GM12865 (cell line): ENCODE measurements at places on chromosomes 1 and 21.

DNA sequence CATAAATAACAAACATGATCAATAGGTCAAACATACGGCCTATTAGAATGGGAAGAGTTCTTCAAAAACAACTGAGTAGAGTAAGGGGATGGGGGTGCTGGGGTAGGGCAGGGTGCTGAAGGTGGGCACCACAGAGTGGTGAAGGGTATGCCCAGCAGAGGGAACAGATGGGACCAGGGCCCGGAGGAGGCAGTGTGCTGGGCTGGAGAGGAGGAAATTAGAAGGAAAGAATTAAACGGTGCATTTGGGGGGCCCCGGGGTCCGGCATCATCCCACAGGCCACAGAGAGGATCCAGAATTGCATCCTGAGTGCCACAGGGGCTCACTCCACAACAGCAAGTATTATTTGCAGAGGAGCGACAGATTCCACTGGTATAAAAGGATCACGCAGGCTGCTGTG, 94.5 kb downstream of the GLIS1 start:
- DNase-seq: no peak

DNA sequence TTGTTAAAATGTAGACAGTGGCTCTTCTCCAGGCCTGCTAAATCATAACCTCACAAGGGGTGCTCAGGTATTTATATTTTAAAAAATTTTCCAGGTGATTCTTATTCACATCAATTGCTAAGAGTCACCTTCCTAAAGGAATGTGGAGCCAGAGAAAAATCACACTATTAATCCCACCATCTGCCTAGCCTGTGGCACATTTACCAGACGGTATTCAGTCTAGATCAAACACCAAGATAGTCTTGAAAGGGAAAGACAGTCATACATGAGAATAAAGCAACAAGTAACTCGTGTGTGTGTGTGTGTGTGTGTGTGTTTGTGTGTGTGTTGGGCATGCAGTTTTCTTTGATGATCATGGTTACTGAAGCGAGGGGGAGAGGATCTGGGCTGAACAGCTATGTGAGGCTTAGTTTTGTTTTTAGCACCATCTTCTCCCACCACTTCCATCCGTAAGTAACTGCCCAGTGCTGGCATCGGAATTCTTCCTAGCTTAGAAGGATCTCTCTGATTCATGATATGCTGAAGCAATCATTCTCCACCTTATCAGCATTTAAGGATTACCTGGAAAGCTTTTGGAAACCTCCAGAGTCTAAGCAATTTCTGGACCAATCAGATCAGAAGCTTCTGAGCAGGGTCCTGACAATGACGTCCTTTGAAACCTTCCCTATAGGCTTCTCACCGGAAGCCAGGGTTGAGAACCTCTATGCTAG, 2.4 kb upstream of the DPT start:
- no peak for DNase-seq

GRCh38 chr1:204150702-204151551, 917 bp downstream of the ETNK2 start:
- no peak for DNase-seq

- DNase-seq: no peak
These were observed at the start of gene HMGB4 for GRCh38 chr1:33863779-33864178. Gene HMGB4, plus strand, starts transcription at chr1:33864079. Its CDS starts 113 bp downstream, at chr1:33864192.

DNA sequence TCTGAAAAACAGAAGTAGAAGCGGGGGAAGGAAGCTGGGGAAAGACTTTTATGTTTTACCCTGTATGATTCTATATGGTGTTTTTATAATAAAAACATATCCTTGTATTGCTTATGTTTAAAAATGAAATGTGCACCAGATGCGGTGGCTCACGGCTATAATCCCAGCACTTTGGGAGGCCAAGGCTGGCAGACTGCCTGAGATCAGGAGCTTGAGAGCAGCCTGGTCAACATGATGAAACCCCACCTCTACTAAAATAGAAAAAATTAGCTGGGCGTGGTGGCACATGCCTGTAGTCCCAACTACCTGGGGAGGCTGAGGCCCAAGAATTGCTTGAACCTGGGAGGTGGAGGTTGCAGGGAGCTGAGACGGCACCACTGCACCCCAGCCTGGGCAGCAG, 155.4 kb downstream of the SMYD3 start:
- DNase-seq: no peak

- no peak for DNase-seq
These were observed 10.7 kb upstream of the NPHP4 start for GRCh38 chr1:6002714-6003501.

DNA sequence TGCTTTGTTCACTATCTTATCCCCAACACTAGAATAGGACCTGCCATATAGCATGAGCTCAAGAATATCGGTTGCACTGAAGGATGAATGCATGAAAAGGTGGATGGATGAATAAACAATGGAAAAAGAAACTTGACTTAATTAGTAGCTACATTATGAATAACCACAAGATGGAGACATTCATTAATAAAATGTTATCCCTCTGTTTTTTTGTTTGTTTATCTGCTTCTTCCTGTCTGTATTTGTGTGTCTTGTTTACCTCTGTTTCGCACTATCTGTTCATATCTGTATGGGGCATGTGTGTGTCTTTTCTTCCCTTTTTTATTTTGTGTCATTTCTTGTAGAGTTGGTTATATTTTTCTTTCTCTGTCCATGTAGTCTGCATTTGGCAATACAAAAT, 1.1 kb upstream of the OR14I1 start:
- DNase-seq: no peak

DNA sequence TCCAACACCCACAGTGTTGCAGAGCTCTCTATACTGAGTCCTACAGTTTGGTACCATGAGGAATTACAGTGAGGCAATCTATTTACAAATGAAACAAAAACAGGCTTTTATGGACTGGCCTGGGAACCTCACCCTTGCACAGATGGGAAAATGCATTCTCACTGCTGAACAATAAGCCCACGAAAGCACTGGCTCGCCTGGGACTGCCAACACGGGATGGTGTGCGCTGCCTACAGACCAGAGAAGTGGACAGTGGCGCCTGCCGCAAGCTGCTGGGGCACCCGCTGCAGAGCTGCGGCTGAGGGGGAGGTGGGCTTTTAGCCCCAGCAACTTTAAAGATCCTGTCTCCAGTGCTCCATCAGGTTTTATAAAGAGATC, 28.5 kb upstream of the ABCG1 start:
- no peak for DNase-seq

GRCh38 chr1:226657895-226658545, 81.1 kb downstream of the ITPKB start:
- DNase-seq: no peak

- no peak for DNase-seq
These were observed 19.7 kb upstream of the RGS7 start for GRCh38 chr1:241376701-241377100.

DNA sequence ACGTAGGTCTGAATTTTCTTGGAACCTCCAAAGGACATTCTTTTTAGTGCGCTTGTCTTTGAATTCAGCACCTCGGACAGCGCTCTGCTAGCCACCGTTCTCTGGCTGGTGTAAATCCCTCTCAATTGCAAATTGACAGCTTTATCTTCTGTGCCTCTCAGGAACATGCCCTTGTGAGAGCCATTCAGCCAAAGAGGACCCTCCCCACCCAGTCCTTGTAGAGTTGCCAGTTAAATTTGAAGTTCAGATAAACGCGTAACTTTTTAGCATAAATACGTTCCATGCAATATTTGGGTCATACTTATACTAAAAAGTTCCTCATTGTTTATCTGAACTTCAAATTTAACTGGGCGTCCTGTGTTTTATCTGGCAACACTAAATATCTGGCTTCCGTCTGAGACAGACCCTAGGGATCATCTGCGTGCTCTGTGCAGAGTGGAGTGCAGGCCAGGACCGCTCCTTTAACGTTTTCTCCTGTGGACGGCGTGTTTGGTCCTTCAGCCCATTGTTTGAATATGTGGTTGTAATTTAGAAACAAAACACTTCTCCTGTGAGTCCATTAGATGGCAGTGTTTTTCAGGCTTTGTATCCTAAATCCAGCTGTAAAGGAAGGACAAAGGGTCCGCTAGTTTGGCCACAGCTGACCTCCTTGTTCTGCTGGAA, 7.0 kb downstream of the KCNAB2 start:
- peak; percentile 33 for DNase-seq

- no peak for DNase-seq
These were observed 60.3 kb upstream of the RGS7 start for GRCh38 chr1:241417258-241417657.

DNA sequence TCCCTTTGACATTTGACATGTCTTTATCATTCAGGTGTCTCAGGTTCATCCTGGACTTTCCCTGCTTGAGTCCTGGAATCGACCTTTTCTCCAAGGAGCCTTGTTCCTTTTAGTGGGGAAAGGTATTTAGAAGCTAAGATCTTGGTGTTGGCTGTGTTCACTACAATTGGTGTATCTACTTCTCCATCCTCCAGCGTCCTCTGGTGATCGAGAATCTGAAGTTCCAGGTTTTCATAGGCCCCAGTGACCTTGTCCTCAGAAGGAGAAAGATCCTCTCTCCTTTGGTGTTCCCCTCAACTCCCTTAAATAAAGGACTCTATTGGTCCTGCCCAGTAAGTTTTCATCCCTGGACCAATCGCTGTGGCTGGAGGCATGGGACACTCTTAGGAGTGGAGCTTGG, 22.1 kb downstream of the MROH7 start:
- DNase-seq: no peak

- no peak for DNase-seq
These were observed 4.4 kb upstream of the IGSF3 start for GRCh38 chr1:116671912-116672311.

- peak; percentile 30 for DNase-seq
These were observed 100.5 kb upstream of the NEK7 start for GRCh38 chr1:198056255-198056654.

- peak; percentile 9 for DNase-seq
These were observed 39.7 kb upstream of the EXO1 start for GRCh38 chr1:241808265-241808664.

GRCh38 chr1:55695552-55695951, 480.4 kb upstream of the USP24 start:
- DNase-seq: no peak

DNA sequence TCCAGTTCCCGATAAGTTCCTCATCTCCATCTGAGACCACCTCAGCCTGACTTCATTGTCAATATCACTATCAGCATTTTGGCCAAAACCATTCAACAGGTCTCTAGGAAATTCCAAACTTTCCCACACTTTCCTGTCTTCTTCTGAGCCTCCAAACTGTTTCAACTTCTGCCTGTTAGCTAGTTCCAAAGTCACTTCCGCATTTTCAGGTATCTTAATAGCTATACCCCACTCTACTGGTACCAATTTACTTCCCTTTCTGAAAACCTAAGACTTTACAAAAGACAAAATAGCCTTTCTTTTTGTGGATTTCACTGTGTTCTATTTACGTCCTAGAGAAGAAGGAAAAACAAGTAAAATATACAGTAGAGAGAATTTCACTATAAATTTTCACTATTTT, 147.0 kb upstream of the FMN2 start:
- DNase-seq: no peak

DNA sequence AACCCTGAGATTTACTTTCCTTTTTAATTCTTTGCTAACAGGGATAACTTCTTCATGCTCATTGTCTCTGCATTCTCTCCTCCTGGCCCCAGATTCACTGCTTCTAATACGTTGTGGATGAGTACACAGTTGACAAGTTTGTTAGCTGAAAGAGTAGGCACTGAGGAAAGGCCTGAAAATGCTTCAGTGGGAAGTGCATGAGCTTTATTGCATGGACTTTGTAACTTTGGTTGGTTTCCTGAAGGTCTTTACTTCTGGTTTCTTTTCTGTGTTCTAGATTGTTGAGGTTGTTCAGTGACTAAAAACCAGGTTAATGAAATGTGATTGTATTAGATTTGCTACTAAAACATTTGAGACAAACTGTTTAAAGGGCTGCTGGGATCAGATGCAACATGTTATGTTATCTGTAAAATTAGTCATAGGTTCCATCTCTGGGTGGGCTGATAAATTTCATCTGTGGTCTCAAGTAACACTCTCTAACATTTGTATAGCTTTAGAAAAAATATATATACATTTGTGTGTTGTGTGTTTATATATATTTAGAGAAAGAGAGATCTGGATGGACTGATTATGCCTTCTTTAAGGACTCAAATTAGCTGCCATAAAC, 19.1 kb downstream of the LRIG2 start:
- no peak for DNase-seq

DNA sequence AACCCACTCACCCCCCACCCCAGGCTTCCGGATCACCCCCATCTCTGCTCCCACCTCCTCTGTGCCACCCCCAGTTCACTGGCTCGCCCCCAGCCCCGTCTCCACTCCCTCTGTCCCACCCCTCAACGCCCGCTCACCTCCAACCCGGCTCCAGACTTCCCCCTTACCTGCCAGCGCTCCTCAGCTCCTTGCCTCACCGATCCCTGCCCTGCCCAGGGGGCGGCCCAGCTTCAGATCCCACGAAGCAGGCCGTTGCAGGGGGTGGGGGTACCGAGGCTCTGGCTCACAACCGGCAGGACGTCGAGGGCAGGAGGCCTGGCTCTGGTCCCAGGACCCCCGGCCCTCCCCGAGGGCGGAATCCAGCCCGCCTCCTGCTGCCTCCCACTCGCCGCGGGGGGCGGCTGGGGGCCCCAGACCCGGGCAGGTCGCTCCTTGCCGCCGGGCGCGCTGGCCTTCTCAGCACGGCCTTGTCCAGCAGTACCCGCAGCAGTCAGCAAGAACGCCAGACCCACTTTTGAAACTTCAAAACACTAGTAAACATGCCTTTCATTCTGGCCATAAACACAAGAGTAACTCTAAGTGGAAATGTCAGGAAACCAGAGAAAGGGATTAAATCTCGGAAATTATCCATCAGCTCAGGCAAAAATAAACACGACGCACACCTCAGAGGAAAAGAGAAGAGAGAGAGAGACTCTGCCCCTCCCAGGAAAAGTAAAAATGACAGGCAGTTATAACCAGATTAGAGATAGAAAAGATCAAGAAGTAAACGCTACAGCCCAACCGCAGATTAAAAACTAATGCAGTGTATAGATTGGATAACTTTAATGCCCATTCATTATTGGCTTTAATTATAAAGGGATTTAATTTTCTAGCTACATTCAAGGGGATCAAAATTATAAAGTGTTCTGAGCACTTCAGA, 1.0 kb upstream of the FAM89A start:
- no peak for DNase-seq

- no peak for DNase-seq
These were observed 112.5 kb downstream of the RRAGC start for GRCh38 chr1:38746941-38747600.

DNA sequence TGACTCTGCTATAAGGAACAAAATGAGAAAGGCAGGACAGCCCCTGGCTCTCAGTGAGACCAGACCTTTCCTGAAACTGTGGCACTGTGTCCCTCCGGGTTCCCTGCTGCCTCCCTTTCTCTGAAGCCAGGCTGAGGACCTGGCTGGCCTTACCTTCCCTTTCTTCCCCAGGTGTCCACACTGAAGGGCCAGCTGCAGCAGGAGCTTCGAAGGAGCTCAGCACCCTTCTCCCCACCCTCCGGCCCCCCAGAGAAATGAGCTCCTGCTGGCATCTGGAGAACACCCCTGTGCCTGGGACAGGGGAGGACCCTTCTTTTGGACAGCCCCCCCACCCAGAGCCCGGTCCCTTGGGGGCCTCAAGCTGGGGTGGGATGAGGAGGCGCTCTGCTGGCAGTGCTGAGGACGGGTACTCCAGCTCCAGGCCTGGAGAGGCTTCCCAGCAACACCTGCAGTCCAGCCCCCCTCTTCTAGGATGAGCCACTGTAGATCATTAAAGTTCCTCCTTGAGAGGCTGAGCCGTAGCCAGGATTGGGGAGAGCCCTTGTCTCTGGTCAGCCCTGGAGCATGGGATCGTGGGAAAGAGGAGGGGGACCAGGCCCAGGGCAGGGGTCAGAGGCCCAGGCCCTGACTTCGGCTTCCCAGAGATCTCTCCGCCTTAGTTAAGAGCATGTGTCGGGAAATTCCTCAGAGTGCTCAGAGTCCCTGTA, 8.1 kb downstream of the MFAP2 start:
- no peak for DNase-seq

GRCh38 chr21:42079939-42080787, 9.0 kb downstream of the UMODL1 start:
- no peak for DNase-seq
